ENCODE measurements at places on chromosomes 1 and 21.

- no peaks in the 10 kb centered on the region for H3K36me3 ChIP-seq
- no peak for DNase-seq
- no peaks in the 10 kb centered on the region for H3K27me3 ChIP-seq
- H3K4me3 ChIP-seq = no peak overlapping the region
- no peak overlapping the region for H3K27ac ChIP-seq
Observed at GRCh38 chr21:38171723-38172344, 85.0 kb upstream of the KCNJ15 start.

DNA sequence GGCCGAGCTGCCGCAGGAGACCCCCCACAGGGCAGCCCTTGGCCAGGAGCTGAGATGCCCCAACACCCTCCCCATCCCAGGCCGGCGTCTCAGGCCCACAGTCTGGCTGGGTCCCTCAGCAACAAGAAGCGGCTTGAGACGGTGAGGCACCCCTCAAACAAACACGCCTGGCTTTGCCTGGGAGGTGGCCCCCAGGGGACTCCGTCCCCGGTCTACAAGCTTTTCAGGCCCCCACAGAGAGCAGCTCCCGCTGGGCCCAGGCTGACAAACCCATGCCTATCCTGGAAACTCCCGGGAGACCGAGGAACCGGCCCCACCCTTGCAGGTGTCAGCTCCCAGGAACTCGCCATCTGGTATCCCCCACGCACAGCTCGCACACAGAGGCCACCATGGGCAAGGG is 67.0 kb downstream of the ARHGEF16 start:
- no peak for DNase-seq
- H3K27me3 ChIP-seq = no peaks in the 10 kb centered on the region
- H3K4me1 ChIP-seq = no peaks in the 10 kb centered on the region
- peaks cover 55% of the 10 kb centered on the region for H3K36me3 ChIP-seq
- H3K27ac ChIP-seq = no peak overlapping the region

DNA sequence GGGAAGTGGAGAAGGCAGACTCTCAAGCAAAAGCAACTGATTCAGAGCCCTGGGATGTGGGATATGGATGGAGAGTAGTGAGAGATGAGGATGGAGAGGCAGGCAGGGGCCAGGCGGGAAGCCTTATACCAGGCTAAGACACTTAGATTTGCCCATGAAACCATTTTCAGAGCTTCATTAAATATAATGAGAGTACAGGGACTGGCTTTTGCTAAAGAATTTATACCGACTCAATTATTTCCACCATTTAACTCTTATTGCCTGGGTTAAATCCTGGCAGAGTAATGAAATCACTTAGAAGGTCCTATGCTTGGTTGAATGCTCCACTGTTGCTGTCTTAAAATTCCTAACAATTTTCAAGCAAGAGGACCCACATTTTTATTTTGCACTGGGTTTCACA is 311.7 kb downstream of the KCNH1 start:
- H3K4me3 ChIP-seq = no peak overlapping the region
- H3K36me3 ChIP-seq = no peaks in the 10 kb centered on the region
- H3K27ac ChIP-seq = no peak overlapping the region

- H3K4me1 ChIP-seq = no peaks in the 10 kb centered on the region
- no peaks in the 10 kb centered on the region for H3K36me3 ChIP-seq
- DNase-seq = no peak
- no peaks in the 10 kb centered on the region for H3K27me3 ChIP-seq
- H3K4me3 ChIP-seq = no peak overlapping the region
Observed at GRCh38 chr21:40452548-40452947, 394.4 kb downstream of the DSCAM start.

- DNase-seq = no peak
- no peaks in the 10 kb centered on the region for H3K4me1 ChIP-seq
- H3K27me3 ChIP-seq = no peaks in the 10 kb centered on the region
- H3K27ac ChIP-seq = no peak overlapping the region
Observed at GRCh38 chr1:49416758-49417157, 607.0 kb downstream of the AGBL4 start.

- no peaks in the 10 kb centered on the region for H3K27me3 ChIP-seq
- no peaks in the 10 kb centered on the region for H3K36me3 ChIP-seq
- no peaks in the 10 kb centered on the region for H3K4me1 ChIP-seq
- no peak overlapping the region for H3K4me3 ChIP-seq
- no peak for DNase-seq
Observed at GRCh38 chr21:32226444-32226843, 52.4 kb downstream of the MIS18A start.

DNA sequence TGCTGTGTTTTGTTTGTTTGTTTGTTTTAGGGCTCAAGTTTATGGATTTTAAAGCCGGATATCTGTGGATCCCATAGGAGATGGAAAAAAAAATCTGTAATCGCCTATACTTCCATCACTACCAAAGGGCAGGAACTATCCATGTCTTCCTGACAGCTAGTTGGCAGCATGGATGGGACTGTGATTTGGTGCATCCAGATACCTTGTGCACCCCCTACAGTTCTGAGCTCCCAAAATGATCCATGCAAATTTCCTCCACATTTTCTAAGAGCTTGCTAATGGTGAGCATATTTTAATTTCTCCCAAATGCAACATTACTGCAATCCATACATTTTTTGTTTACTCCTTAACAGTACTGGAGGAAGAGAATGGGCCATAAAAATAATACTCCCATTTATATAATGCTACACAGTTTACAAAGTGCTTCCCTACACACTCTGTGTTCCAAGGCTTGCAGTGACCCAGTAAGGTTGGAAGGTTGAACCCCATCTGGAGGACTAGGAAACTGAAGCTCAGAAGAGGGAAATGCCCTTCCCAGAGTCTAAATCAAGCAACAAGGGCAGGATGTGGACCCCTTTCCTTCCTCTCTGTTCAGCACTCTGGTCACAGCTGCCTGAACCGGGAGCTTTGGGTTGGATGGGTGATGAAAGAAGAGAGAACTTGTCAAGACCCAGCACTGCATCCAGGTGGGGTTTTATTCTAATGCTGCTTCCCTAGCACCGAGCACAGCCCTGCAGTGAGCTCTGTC is 48.0 kb downstream of the CAPN8 start:
- no peaks in the 10 kb centered on the region for H3K36me3 ChIP-seq
- H3K4me3 ChIP-seq = no peak overlapping the region
- no peaks in the 10 kb centered on the region for H3K4me1 ChIP-seq
- no peak for DNase-seq
- no peak overlapping the region for H3K27ac ChIP-seq

- DNase-seq = peak; percentile 84
- H3K27ac ChIP-seq = peak overlapping the region; percentile 70
- no peak overlapping the region for H3K4me3 ChIP-seq
- H3K4me1 ChIP-seq = peaks cover 36% of the 10 kb centered on the region
Observed at GRCh38 chr1:7574121-7575040, 196.7 kb upstream of the VAMP3 start.

DNA sequence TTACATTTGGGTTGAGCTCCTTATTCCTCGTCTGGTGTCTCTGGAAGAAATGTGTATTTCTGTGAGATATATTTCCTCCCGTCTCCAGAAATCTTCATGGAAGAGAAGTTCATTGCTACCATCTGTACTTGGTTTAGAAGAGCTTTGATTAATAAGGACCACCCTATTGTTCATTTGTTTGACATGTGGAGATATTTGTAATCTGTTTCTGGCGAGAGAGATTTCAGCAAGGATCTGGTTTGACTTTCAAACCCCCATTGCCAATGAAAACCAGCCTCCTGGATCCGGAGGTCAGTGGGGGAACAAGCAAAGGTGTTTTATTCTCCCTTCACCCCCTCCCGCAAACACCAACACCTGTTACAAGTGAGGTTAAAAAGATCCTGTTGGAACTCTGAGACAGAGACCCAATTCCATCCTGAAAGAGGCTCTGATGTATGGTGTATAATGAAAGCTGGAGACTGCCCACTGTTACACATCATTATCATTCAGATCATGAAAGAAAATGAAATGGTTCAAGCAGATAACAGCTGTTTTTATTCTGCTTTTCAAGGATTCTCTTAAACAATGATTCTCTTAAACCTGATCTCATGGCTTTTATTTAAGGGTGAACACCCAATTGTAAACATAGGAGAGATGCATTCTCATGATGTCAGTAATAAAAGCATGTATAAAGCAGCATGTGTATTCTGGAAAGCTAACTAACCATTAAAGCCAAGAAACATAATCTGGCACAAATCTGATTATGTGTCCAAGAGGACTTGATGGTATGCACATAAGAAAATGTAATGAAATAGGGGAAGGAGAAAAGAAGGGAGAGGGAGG is 393.5 kb upstream of the ADGRL2 start:
- peak overlapping the region; percentile 52 for H3K27ac ChIP-seq
- no peaks in the 10 kb centered on the region for H3K27me3 ChIP-seq
- H3K4me1 ChIP-seq = no peaks in the 10 kb centered on the region
- no peak for DNase-seq
- H3K36me3 ChIP-seq = no peaks in the 10 kb centered on the region

GRCh38 chr1:38003261-38004250 is 1.8 kb downstream of the FHL3 start:
- no peak for DNase-seq
- H3K4me3 ChIP-seq = peak overlapping the region; percentile 91
- H3K27ac ChIP-seq = peak overlapping the region; percentile 98
- H3K36me3 ChIP-seq = peaks cover 4% of the 10 kb centered on the region
- H3K4me1 ChIP-seq = peaks cover 15% of the 10 kb centered on the region
- no peaks in the 10 kb centered on the region for H3K27me3 ChIP-seq

GRCh38 chr21:42659416-42660117 is 6.1 kb downstream of the PDE9A start:
- H3K4me3 ChIP-seq = no peak overlapping the region
- no peaks in the 10 kb centered on the region for H3K27me3 ChIP-seq
- no peak overlapping the region for H3K27ac ChIP-seq
- no peak for DNase-seq
- H3K4me1 ChIP-seq = peaks cover 6% of the 10 kb centered on the region
- no peaks in the 10 kb centered on the region for H3K36me3 ChIP-seq

GRCh38 chr1:2865571-2866421 is 64.3 kb upstream of the TTC34 start:
- no peak overlapping the region for H3K27ac ChIP-seq
- no peak for DNase-seq
- H3K27me3 ChIP-seq = peaks cover 87% of the 10 kb centered on the region
- no peaks in the 10 kb centered on the region for H3K36me3 ChIP-seq
- H3K4me1 ChIP-seq = no peaks in the 10 kb centered on the region
- no peak overlapping the region for H3K4me3 ChIP-seq

DNA sequence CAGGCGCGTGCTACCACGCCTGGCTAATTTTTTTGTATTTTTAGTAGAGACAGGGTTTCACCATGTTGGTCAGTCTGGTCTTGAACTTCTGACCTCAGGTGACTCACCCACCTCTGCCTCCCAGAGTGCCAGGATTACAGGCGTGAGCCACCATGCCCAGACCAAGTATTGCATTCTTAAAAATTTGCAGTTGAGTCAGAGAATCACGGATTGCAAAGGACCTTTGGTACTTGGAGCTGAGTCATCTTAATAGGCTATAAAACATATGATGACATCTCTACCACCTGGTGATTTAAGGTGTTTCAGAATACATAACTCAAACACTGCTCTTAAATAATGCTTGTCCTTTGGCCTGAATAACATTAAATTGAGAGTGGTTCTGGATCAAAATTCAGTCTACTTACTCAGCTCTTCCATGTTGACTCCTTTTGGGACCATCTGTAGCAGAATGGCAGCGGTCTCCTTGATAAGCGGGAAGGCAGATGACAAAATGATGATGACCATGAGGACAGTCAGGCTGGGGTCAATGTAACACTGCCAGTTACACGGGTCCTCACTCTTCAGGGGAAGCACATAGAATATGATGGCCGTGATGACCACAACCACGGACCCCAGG is 10.4 kb downstream of the SLC30A10 start:
- H3K27ac ChIP-seq = no peak overlapping the region
- no peaks in the 10 kb centered on the region for H3K27me3 ChIP-seq
- H3K4me3 ChIP-seq = no peak overlapping the region
- H3K4me1 ChIP-seq = no peaks in the 10 kb centered on the region
- DNase-seq = no peak

DNA sequence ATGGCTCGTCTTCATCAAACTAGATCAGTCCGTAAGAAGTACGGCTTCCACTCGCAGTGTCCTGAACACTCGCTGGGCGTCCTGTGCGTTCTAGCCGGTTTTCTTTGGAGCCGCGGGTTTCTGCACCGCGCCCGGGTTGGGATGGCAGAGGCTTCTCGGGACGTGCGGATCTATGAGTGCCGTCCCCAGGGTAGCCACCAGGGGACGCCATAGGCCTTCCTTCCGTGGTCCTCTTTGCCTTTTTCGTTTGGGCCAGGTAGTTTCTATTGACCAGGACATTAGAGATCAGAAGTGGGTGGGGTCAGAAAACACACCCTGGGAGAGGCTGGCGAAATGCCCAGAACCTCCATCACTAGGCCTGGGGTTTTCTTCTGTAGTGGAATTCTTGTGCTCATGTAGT is 273.8 kb downstream of the FAM72C start:
- no peaks in the 10 kb centered on the region for H3K36me3 ChIP-seq
- no peak overlapping the region for H3K4me3 ChIP-seq
- no peak overlapping the region for H3K27ac ChIP-seq
- no peak for DNase-seq
- no peaks in the 10 kb centered on the region for H3K27me3 ChIP-seq

DNA sequence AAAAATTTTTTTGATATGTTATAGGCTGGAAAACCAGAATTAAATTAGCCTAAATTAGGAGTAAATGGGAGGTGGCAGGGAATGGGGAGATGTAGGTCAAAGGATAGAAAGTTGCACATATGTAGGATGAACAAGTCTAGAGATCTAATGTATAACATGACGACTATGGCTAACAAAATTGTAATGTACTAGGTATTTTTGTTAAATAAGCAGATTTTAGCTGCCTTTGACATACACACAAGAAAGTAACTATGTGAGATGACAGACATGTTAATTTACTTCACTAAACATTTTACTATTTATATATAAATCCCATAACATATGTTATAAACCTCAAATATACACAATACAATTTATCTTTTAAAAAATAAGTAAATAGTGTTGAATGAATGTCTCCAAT is 30.2 kb upstream of the GLIS1 start:
- H3K36me3 ChIP-seq = peaks cover 13% of the 10 kb centered on the region
- H3K27me3 ChIP-seq = no peaks in the 10 kb centered on the region
- DNase-seq = no peak
- H3K4me1 ChIP-seq = no peaks in the 10 kb centered on the region
- no peak overlapping the region for H3K4me3 ChIP-seq

DNA sequence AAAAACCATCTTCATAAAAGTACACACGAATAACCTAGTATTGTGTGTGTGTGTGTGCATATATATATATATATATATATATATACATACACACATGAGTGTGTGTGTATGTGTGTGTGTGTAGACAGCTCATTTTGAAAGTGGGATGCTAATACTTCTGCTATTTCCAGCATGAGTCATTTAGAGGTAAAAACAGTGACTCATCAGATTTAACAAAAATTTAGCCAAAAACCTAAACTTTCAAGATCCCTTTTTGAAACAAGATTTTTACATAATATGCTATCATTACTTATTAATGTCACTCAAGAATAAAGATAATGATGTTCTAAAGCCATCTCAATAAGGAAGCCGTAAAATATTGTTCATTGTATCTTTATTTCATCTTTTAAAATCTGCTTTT is 35.6 kb upstream of the ADGRL4 start:
- H3K27ac ChIP-seq = no peak overlapping the region
- no peaks in the 10 kb centered on the region for H3K4me1 ChIP-seq
- H3K27me3 ChIP-seq = no peaks in the 10 kb centered on the region
- no peaks in the 10 kb centered on the region for H3K36me3 ChIP-seq
